ENCODE measurements at places on chromosomes 4 and X. TPM values are rescaled to one million over a fixed set of nuclear protein-coding genes. Genes with fewer than 3 reads are reported as not detected.

CACNA1F gene
- not detected for total RNA-seq

DNA sequence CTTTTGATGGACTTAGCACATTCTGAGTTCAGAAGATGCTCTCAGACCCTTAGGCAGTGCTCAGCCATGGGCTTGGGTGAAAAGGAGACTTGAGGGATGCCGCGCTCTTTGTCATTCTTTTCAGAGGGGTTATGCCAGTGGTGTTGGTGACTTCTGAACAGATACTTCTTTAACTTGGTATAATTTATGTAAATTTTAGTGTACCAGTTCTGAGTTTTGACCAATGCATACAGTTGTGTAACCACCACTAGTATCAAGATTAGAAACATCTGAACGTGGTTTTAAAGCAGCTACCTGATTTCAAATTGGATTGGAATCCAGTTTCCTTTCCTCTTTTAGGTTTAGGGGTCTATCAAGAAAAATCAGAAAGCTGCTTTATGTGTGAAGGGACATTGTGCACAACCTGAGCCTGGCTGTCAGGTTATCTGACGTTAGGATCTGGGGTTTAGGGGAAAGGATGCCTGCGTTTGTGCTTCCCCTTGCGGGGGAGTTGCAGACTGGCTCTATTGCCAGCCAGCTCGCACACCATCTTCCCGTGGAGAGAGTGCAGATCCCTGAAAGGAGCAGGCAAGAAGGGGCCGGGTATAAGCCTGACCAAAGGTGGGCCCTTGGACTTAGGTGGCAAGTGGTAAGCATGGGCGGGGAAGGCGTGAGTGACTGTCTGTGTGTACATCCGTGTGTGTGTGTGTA is 19.0 kb downstream of the SMS start:
- no peak for DNase-seq

DNA sequence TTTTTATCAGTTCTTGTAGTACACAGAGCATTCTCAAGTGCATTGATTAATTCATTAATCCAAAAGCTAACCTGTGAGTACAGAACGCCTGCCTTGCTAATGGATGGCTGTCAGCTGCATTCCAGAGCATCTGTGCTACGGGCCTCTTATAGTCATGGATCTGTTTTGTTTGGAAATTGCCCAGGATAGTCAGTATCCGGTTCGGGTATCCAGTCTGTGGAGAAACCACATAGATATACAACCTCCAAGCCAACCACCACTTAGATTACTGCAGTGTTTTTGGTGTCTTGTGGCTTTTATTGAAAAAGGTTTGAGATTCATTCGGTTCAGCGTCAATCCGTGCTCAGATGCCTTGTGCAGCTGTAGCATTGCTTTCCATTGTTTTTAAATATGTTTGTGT is 4.0 kb downstream of the LAP3 start:
- DNase-seq = no peak

GRCh38 chr4:183544109-183544508 is 39.3 kb downstream of the ING2 start:
- no peak for DNase-seq

DNA sequence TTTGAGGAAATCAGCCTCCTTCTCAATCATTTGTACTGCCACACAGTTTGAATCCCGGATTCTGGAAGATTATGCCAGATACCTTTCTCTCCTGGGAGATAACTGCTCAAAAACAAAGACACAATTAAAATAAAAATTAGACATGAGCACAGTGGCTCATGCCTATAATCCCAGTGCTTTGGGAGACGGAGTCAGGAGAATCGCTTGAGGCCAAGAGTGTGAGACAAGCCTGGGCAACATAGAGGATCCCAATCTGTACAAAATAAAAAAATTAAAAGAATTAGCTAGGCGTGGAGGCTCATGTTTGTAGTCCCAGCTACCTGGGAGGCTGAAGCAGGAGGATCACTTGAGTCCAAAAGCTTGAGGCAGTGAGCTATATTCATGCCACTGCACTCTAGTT is 376.3 kb upstream of the ZFP42 start:
- no peak for DNase-seq

DNA sequence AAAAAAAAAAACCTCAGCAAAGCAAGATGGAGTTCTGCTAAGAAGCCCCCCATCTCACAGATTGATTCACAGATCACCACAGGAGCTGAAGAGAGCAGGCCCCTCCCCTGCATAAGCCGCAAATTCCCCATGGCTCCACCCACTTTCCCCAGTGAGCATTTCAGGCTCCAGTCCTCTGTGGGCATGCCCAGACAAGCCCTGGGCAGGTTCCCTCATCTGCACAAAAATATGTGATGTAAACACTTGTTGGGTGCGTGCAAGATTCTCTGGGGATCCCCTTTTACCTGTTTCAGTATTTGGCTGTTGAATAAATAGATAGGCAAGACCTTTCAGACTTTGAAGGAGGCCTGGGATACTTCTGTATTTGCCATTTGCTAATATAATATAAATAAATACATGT is 514.3 kb downstream of the PCDH7 start:
- no peak for DNase-seq

- peak; percentile 43 for DNase-seq
Measured at GRCh38 chrX:104307341-104307740, 52.6 kb upstream of the ESX1 start.

DNA sequence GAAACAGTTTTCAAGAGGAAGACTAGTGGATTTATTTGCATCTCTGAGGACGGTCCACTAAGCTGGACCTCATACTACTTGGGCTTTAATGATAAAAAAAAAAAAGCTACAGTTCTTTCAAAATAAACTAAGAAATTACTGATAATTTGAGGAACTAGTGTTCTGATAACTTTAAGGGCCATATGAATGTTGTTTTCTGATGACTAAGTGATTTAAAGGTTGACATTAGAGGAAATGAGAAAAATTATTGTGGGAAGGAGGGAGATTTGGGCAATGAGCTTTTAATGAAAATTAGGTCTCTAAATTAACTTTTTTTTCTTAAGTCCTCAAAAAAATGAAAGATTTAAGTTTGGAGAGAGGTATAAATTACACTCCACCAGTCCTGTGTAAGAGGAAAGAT is 60.8 kb upstream of the IL2 start:
- no peak for DNase-seq

DNA sequence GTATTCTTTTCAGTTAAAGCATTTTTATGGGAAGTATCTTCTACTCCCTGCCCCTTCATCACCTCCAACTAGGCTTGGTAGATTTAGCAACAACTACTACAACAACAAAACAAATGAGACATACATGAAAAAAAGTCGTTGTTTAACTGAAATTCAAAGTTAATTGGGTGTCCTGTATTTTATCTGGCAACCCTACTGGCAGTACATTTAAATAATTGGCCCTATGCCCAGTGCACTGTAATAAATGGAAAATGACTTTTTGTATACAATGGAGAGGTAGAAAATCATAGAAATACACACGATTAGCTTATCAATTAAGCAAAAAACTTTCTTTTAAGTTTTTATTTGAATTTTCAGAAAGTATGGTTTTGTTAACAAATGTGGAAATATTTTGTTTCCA is 21.4 kb upstream of the CLGN start:
- peak; percentile 4 for DNase-seq

DNA sequence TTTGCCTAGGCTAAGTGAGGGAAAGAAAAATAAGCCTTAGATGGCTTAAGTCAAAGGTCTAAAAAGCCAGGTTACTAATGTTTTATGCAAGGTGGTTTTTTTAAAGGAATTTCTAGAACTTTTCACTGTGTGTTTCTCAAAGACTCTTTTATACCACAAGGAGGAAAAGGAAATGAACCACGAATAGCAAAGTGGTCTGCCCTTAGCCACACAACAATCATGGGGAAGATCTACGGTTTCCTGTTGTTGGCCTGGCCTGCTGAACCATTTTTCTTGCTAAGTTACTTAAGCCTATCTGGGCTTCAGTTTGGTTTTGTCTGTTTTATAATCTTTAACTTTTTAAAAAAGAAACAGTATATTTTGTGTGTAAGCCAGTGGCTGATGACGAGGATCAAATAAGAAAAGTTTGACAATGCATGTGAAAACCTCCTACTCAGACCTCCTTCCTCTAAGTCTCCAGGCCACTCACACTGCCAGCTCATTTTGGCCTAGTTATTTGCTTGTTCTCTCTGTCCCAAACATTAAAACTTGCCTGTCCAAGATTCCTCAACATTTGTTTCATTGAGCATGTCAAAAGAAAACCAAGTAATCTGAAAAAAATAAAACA is 56.7 kb upstream of the COL25A1 start:
- DNase-seq = no peak

SH2D1A gene
- not detected for total RNA-seq

DNA sequence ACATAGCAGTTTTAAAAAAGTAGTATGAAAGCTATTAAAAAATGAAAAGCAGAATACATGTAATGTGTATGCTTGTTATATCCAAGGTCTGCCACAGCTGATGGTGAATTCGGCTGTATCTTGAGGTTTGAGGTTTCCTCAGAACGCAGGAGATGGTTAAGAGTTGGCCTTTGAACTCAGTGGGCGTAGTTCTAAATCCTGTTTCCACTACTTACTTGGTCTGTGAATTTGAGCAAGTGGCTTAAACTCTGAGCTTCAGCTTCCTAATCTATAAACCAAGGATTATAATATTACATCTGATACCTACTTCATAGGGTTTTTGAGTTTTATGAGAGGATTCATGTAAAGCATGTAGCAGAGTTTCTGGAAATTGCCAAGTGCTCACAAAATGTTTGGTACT is 125.2 kb downstream of the STIM2 start:
- DNase-seq = no peak

DNA sequence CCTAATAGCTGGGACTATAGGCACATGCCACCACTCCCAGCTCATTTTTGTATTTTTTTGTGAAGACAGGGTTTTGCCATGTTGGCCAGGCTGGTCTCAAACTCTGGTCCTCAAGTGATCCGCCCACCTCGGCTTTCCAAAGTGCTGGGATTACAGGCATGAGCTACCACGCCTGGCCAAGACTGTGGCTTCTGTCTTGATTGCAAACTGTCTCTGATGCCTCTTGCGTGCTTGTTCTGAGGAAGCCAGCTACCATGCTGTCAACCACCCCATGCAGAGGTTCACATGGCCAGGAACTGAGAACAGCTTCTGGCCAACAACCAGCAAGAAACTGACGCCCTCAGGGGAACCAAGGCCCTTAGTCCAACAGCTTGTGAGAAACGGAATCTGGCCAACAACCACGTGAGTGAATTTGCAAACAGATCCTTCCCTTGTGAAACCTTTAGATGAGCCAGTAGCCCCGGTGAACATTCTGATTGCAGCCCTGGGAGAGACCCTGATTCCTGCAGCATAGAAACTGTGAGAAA is 71.2 kb downstream of the SUPT20HL2 start:
- DNase-seq = peak; percentile 77

- no peak for DNase-seq
Measured at GRCh38 chr4:100721490-100721889, 203.7 kb upstream of the EMCN start.

ADGRL3 gene
- total RNA-seq = not detected

DNA sequence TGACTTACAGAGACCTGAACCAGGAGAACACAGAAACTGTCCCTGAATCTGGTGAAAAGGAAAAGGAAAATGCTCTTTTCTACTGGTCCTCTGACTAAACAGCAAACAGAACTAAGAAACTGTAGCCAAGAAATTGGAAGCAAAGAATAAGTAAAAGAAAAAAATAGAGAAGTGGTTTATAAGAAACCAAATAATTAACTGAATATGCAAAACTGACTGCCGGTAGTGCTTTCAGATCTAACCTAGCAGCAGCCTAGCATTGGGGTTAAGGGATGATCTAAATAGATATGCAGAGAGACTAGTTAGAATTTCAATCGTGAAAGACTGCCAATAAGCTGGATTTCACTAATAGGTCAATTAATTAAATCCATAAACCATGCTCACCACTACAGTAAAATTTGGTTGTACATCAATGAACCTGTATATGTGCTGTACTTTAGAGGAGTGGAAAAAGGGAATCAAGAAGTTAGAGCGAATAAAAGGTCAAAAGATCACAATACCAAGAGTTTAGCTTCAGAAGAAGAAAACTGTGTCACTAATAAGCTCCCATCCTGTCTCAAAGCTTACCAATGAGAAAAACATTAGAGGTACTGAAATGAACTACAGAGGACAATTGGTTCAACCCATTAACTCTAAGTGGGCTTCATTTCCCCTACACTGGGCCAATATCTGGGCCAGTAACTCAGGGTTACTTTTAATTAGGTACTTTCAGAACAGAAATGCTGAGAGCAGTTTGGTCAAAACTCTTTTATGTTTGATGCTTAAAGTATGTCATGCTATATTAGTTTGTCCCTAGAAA is 53.6 kb downstream of the KLHL13 start:
- DNase-seq = no peak

UTP14A gene
- total RNA-seq = 15.9 TPM

DNA sequence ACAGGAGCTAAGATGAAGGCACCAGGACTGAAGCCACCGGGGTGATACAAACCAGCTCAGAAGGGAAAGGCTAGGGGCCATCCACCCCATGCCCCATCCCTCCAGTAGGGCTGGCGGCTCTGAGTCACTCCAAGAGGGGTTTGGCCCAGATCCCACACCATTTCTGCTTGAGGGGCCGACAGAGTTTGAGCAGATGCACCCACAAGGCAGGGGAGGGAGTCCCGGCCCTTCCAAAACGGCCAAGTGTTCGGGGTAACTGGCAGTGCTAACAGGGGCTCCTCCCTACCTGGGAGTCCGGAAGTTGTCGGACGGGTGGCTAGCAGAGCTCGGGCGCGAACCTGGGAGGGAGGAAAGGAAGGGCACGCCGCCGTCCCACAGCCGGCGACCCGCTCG is 412 bp downstream of the SLC10A3 start:
- peak; percentile 66 for DNase-seq

CCDC149 gene
- total RNA-seq = 5.8 TPM

DNA sequence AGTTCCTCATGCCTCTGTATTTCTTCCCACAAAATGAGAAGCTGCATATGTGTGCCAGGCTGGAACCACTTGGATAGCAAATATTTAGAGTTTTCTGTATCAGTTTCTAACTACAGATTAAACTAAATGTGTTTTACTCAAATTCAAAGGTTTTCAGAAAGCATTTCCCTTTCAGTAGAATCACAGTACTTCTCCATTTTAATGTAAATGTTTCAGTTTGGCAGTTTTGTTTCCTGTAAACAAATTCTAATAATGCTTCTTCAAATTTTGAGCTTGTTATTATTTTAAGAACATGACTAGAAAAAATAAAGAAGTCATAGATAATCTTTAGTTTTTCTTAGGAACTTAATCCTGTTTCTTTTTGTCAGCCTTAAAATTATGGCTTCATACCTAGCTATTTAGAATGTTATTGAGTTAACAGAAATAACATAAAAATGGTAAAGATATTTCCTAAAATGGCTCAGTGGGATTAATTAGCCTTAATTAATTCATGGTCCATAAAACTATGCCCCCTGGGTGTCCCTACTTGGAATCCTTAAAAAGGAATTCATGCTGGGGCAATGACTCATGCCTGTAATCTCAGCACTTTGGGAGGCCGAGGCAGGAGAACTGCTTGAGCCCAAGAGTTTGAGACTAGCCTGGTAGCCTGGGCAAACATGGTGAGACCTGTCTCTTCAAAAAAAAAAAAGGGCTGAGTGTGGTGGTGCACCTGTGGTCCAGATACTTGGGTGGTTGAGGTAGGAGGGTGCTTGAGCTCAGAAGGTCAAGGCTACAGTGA is 83.8 kb upstream of the GPR34 start:
- no peak for DNase-seq

Measured in GM23248 (cell line).